Naive B cell (primary cell): ENCODE measurements at places on chromosomes 1 and 21. TPM values are rescaled to one million over a fixed set of nuclear protein-coding genes. Genes with fewer than 3 reads are reported as not detected.

- no peak for DNase-seq
These were observed 41.5 kb downstream of the LRRC3 start for GRCh38 chr21:44496564-44497550.

DNA sequence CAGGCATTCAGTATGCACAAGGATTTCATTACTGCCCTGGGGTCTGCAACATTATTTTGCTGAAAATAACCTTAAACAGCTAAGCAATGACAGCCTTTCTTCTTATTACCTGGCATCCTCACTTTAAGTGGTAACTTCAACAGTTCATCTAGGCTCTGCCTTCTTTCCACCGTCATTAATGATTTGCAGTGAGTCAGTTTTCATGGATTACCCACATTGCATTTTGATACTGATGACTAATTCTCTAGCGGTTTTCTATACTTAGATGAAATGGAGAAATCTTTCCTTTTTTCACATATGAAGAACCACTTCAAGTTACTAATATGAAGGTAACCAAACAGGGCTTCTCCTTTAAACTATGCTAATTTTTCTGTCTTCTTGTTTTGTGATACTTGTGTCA lies 226.9 kb upstream of the TMPRSS15 start:
- no peak for DNase-seq

- DNase-seq, result no peak
These were observed 55.5 kb upstream of the TRIM67 start for GRCh38 chr1:231106347-231106746.

GRCh38 chr1:45647248-45648021 lies 23.6 kb upstream of the CCDC17 start:
- no peak for DNase-seq

Gene S100A14
- polyA plus RNA-seq, result not detected
